ENCODE measurements at places on chromosomes 6 and 20. TPM values are rescaled to one million over a fixed set of nuclear protein-coding genes. Genes with fewer than 3 reads are reported as not detected.

The WASF1 gene
- total RNA-seq, result 1.5 TPM

The TMEM244 gene
- 0.99 TPM for total RNA-seq

The ANGPT4 gene
- total RNA-seq, result not detected

The PIM1 gene
- total RNA-seq, result 361 TPM

The KCNQ2 gene
- total RNA-seq, result 0.05 TPM

The FKBP5 gene
- total RNA-seq, result 70.6 TPM

The CYP24A1 gene
- not detected for total RNA-seq

The GSTA2 gene
- total RNA-seq, result not detected

DNA sequence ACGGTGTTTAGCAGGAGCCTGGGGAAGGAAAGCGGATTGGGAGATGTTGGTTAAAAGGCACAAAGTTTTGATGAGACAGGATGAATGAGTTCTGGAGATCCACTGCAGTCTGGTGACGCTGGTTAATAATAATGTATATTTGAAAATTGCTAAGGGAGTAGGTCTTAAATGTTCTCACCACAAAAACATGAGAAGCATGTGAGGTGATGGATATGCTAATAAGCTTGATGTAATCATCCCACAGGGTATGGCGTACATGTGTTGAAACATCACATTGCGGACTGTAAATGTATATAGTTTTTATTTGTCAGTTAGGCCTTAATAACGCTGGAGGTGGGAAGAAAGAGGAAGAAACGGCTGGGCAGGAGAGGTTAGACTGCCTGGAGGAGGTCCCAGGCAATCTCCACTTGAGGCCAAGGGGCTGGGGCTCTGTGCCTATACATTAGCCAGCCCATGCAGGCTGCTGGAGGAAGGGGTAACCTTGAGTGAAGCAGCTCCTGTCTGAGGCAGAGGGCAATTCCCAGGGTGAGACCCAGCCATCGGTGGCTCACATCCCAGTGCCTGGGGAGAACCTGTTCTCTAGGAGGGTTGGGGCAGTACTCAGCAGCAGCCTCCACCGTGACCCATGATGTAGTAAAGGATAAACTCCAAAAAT, 188.2 kb upstream of the QKI start:
- H3K4me3 ChIP-seq, result no peak overlapping the region
- H3K36me3 ChIP-seq, result no peaks in the 10 kb centered on the region
- no peak for DNase-seq
- H3K4me1 ChIP-seq, result no peaks in the 10 kb centered on the region
- no peak overlapping the region for H3K27ac ChIP-seq
- no peaks in the 10 kb centered on the region for H3K27me3 ChIP-seq

DNA sequence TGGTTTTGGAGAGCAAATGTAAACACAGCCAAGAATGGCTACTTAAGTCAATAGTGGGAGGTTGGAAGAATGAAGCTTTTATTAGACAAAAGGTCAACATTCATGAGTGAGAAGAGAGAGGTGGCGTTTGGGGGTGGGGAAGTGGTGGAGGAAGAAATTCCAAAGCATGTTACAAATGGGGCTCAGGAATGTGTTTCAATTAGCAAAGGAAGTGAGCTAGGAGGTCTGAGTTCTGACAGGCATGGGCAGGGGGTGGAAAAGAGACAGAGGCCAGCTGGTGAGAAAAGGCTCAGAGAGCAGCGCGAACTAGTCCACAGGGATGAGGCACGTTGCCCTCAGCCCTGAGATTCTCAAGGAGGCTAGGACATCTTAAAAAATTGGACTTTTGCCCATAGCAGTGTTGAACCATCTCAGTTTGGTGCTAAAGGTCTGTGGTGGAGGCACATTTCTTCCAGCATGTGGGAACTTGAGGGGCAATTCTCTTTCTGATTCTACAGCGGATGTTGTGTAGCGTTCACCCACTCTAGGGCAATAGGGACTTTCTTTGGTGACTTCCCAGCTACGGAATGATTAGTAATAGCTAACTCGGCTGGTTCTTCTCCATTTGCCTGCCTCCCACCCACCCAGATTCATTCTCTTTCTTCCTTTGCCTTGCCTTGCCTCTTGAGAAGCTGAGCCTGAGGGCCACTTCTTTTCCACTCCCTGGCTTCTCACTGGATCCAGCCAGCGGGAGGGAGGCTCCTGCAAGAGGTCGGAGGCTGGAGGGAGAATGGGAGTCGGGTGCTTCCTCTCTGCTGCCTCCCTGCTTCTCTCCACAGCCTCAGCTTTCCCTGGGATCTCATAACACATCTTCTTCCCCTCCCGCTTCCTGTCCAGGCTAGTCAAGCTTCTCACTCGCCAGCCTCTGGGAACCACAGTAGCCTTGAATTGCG, 45.1 kb upstream of the NEDD9 start:
- peak; percentile 54 for DNase-seq
- H3K4me1 ChIP-seq, result peaks cover 52% of the 10 kb centered on the region
- no peaks in the 10 kb centered on the region for H3K27me3 ChIP-seq
- H3K4me3 ChIP-seq, result peak overlapping the region; percentile 70
- H3K36me3 ChIP-seq, result peaks cover 40% of the 10 kb centered on the region

DNA sequence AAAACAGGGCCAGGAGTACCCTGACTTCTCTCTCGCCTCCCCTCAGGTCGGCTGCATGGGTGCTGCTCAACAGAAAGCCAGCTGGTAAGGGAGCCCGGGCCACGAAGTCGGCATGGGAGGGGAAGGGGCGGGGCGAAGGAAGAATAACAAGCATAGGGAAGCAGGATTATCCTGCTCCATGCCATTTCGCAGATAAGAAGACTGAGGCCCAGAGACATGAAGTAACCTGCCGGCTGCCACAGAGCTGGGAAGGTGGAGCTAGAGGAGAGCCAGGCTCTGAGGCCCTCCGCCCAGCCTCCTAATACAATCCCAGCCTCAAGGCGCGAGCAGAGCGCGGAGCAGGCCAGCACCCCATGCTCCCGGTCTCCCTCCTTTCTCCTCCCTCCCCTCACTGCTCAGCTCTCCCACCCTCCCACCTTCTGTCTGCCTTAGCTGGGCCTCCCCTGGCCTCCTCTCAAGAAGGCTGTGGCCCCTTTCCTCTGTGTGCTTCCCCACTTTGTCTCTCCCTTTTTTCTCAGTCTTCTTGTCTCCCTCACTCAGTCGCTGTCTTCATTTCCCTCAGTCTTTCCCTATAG, 13.2 kb upstream of the HMGA1 start:
- H3K4me1 ChIP-seq, result peaks cover 26% of the 10 kb centered on the region
- H3K4me3 ChIP-seq, result peak overlapping the region; percentile 54
- H3K36me3 ChIP-seq, result no peaks in the 10 kb centered on the region
- H3K27me3 ChIP-seq, result peaks cover 5% of the 10 kb centered on the region
- no peak for DNase-seq
- peak overlapping the region; percentile 82 for H3K27ac ChIP-seq

- no peak overlapping the region for H3K4me3 ChIP-seq
- peaks cover 41% of the 10 kb centered on the region for H3K36me3 ChIP-seq
- no peak for DNase-seq
- no peaks in the 10 kb centered on the region for H3K27me3 ChIP-seq
Observed at GRCh38 chr6:145904868-145905267, 59.3 kb downstream of the SHPRH start.

DNA sequence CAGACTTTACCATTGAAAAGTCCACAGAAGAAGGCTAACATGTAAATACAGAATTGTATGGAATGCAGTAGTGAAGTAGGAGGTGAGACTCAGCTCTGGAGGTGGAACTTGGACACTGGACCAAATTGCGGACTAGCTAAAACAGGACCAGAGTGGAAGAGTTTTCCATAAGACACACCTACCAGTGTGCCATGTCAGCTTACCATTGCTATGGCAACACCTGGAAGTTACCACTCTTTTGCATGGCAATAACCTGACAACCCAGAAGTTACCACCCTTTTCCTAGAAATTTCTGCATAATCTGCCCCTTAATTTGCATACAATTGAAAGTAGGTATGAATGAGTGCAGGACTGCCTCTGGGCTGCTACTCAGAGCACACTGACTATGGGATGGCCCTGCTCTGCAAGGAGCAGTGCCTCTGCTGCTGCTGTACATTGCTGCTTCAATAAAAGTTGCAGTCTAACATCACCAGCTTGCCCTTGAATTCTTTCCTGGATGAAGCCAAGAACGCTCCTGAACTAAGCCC, 569.6 kb upstream of the FLRT3 start:
- no peaks in the 10 kb centered on the region for H3K27me3 ChIP-seq
- no peak for DNase-seq
- no peak overlapping the region for H3K27ac ChIP-seq
- no peak overlapping the region for H3K4me3 ChIP-seq
- H3K36me3 ChIP-seq, result no peaks in the 10 kb centered on the region

- no peak overlapping the region for H3K27ac ChIP-seq
- H3K27me3 ChIP-seq, result no peaks in the 10 kb centered on the region
- H3K4me1 ChIP-seq, result no peaks in the 10 kb centered on the region
Observed at GRCh38 chr6:131394768-131395432, 178.1 kb upstream of the ARG1 start.

GRCh38 chr6:81401970-81402690, 350.4 kb downstream of the TENT5A start:
- no peak overlapping the region for H3K27ac ChIP-seq
- no peaks in the 10 kb centered on the region for H3K36me3 ChIP-seq
- H3K4me3 ChIP-seq, result no peak overlapping the region
- DNase-seq, result no peak
- H3K4me1 ChIP-seq, result no peaks in the 10 kb centered on the region

DNA sequence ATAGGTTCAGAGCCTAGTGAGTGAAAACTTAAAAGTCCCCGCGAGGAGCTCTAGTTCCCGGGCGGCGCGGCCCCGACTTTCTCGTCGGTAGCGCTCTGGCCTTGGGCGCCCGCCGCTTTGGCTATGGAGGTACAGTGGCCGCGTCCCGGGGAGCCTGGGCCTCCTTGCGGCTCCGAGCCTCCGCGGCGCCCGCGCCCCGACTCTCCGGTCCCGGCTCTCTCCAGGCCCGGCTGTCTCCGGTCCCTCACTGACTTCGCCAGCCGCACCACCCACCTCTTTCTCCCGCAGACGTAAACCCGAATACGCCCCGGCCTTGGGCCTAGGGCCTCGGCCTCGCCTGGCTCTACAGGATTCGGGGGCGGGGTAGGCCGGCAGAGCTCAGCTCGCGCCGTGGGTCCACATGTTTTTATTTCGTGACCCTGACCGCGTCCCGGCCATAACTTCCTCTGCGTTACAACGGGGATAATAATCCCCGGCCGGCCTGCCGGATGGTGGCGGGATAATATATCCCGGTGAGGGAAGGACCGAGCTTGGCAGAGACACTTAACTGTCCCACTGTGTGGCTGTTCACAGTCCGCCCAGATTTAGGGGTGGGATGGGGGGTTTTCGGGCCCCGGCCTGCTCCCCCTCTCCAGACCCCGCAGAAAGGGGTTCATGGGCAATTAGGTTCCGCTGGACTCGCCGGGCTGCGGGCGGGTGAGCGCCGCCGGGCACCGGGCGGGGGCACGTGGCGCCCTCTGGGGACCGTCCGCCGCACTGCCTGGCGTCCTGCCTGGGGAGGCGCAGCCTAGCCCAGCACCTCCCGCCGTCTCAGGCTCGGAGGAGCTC, 10.0 kb upstream of the TBX18 start:
- H3K36me3 ChIP-seq, result peaks cover 3% of the 10 kb centered on the region
- H3K4me1 ChIP-seq, result no peaks in the 10 kb centered on the region
- H3K4me3 ChIP-seq, result no peak overlapping the region
- DNase-seq, result no peak
- H3K27ac ChIP-seq, result no peak overlapping the region

- H3K4me1 ChIP-seq, result peaks cover 27% of the 10 kb centered on the region
- DNase-seq, result no peak
- peaks cover 56% of the 10 kb centered on the region for H3K27me3 ChIP-seq
- no peak overlapping the region for H3K4me3 ChIP-seq
- H3K36me3 ChIP-seq, result no peaks in the 10 kb centered on the region
Observed at GRCh38 chr20:38306379-38306778, 2.4 kb downstream of the BPI start.

GRCh38 chr6:4017834-4018170, 61.1 kb downstream of the FAM217A start:
- no peaks in the 10 kb centered on the region for H3K27me3 ChIP-seq
- H3K4me3 ChIP-seq, result peak overlapping the region; percentile 85
- H3K4me1 ChIP-seq, result peaks cover 50% of the 10 kb centered on the region
- peaks cover 39% of the 10 kb centered on the region for H3K36me3 ChIP-seq
- H3K27ac ChIP-seq, result peak overlapping the region; percentile 95

GRCh38 chr6:106027758-106028157, 58.4 kb upstream of the PRDM1 start:
- peaks cover 23% of the 10 kb centered on the region for H3K36me3 ChIP-seq
- peaks cover 3% of the 10 kb centered on the region for H3K27me3 ChIP-seq
- peaks cover 14% of the 10 kb centered on the region for H3K4me1 ChIP-seq

GRCh38 chr20:2826655-2827054, 10.5 kb downstream of the TMEM239 start:
- DNase-seq, result no peak
- no peaks in the 10 kb centered on the region for H3K36me3 ChIP-seq
- peaks cover 47% of the 10 kb centered on the region for H3K27me3 ChIP-seq
- no peak overlapping the region for H3K27ac ChIP-seq
- H3K4me1 ChIP-seq, result peaks cover 23% of the 10 kb centered on the region

DNA sequence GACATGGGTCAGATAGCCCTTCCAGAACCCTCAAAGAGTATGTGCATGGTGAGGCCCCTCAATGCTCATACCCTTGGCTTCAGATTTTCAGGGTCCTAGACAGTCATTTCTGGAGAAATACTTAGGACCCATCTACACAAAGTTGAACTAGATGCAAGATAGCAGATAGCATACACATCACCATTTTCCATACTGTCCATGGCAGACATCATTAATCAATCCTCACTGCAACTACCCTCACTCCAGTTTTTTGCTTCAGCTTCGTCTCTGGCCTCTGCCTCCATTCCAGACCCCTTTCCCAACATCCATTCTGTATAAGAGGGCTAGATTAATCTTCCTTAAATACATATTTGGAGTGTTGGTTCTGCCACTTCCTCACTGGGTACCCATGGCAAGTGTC, 95.5 kb upstream of the MYL9 start:
- H3K27me3 ChIP-seq, result no peaks in the 10 kb centered on the region
- DNase-seq, result no peak
- H3K4me1 ChIP-seq, result no peaks in the 10 kb centered on the region

GRCh38 chr6:151136141-151136755, 103.5 kb upstream of the AKAP12 start:
- no peaks in the 10 kb centered on the region for H3K36me3 ChIP-seq
- H3K27me3 ChIP-seq, result peaks cover 11% of the 10 kb centered on the region
- no peak for DNase-seq
- no peak overlapping the region for H3K4me3 ChIP-seq

DNA sequence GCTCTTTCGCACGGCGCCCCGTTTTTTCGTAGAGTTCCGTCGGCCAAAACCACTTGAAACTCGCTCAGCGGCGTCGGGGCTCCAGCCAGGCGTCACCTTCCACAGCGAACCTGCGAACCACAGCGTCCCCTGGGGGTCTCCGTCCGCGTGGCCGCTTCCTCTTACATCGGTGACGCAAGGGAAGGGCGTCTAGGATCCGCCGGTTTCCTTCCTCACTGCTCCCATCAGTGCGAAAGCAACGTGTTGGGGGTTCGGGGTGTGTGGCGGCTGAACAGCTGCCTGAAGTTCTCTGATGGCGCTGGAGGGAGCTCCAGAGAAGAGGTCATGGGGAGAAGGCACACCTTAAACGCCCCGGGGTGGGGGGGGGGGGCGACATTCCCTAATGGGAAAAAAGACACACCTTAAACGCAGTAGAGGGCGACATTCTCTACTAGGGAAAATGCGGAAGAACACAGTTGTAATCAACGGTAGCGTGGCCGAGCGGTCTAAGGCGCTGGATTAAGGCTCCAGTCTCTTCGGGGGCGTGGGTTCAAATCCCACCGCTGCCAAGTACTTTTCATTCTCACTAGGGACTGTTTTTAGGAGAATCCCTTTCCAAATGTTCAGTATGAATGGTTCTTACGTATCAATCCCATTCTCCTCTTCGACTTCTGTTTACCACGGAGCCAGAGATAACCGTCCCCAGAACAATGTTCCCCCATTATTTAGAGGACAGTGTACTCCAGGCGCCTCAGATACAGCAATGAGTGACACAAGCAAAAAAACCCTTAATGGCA, 16.4 kb downstream of the ZNF311 start:
- peaks cover 38% of the 10 kb centered on the region for H3K27me3 ChIP-seq
- DNase-seq, result peak; percentile 83
- peak overlapping the region; percentile 72 for H3K4me3 ChIP-seq
